ENCODE measurements at places on chromosomes 3 and 15.

DNA sequence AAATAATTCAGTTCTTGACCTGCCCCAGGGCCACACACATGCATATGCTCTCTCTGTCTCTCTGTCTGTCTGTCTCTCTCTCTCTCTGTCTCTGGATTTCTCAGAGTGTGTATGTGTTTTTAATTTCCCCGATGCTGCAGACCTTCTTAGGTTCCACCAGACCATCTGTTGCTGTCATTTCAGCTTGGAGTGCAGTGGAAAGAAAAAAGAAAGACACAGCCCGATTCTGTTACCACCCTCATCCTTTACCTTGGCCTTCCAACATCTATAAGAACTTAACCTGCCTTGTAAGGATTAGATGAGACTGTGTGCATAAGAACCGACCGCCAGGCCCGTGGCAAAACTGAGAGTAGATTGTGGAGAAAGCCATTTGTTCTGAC, 9.7 kb upstream of the PGPEP1L start:
- no peak for DNase-seq
- no peak overlapping the region for H3K4me3 ChIP-seq
- peaks cover 28% of the 10 kb centered on the region for H3K27me3 ChIP-seq
- H3K4me1 ChIP-seq = peaks cover 3% of the 10 kb centered on the region
- no peak overlapping the region for H3K27ac ChIP-seq

- H3K4me3 ChIP-seq = no peak overlapping the region
- no peaks in the 10 kb centered on the region for H3K36me3 ChIP-seq
- no peak for DNase-seq
- no peak overlapping the region for H3K27ac ChIP-seq
- H3K27me3 ChIP-seq = no peaks in the 10 kb centered on the region
These were observed 148.8 kb downstream of the KCNMB2 start for GRCh38 chr3:178684881-178685590.

DNA sequence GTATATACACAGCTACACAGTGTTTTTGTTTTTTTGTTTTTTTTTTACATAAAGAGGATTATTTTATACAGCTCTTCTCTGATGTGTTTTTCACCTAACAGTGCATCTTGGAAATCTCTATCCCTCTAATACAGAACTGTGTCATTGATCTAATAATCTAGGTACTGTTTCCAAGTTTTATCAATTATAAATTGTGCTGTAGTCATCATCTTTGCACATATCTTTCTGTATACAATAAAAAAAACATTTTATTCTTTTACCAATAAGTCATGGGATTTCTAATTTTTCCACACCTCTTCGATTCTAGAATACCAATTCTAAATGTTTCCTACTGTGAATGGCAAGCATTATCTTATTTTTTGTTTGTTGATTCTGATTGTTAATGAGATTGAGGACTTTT, 1.7 kb upstream of the PLSCR2 start:
- no peak overlapping the region for H3K27ac ChIP-seq
- no peak for DNase-seq
- H3K36me3 ChIP-seq = no peaks in the 10 kb centered on the region
- H3K27me3 ChIP-seq = peaks cover 10% of the 10 kb centered on the region
- no peak overlapping the region for H3K4me3 ChIP-seq

DNA sequence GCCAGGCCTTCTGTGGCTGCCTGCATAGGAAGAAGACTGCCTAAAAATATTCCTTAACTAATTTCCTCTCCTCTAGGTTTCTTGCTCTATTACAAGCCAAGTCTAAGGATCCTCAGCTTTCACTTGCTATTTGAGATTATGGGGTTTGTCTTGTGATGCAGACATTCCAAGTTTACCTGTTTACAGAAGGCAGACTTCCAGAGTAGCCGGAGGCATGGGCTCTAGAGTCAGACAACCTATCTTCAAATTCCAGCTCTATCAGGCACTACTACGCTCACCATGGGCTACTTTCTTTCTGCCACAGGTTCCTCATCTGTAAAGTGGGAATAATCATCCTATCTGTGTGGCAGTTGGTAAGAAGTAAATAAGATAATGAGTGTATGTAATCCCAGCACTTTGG, 95.6 kb upstream of the BCL6 start:
- DNase-seq = no peak
- H3K4me3 ChIP-seq = no peak overlapping the region
- no peak overlapping the region for H3K27ac ChIP-seq

GRCh38 chr3:46629551-46630517, 17.5 kb downstream of the FAM240A start:
- no peaks in the 10 kb centered on the region for H3K36me3 ChIP-seq
- peaks cover 10% of the 10 kb centered on the region for H3K4me1 ChIP-seq
- peak overlapping the region; percentile 34 for H3K4me3 ChIP-seq
- DNase-seq = peak; percentile 80
- no peaks in the 10 kb centered on the region for H3K27me3 ChIP-seq
- H3K27ac ChIP-seq = peak overlapping the region; percentile 67

- H3K4me3 ChIP-seq = no peak overlapping the region
- H3K27ac ChIP-seq = no peak overlapping the region
- H3K27me3 ChIP-seq = no peaks in the 10 kb centered on the region
- no peaks in the 10 kb centered on the region for H3K4me1 ChIP-seq
These were observed 61.5 kb upstream of the GRM7 start for GRCh38 chr3:6799264-6799915.

Measured in natural killer cell treated with Interleukin-12 subunit alpha and Interleukin-12 subunit beta and Interleukin-15 and Interleukin-18, amount 100 ng/mL, for 72 hours (primary cell).